ENCODE measurements at places on chromosomes 16 and 17.

GRCh38 chr16:25298165-25298872, 40.7 kb upstream of the ZKSCAN2 start:
- DNase-seq: no peak

DNA sequence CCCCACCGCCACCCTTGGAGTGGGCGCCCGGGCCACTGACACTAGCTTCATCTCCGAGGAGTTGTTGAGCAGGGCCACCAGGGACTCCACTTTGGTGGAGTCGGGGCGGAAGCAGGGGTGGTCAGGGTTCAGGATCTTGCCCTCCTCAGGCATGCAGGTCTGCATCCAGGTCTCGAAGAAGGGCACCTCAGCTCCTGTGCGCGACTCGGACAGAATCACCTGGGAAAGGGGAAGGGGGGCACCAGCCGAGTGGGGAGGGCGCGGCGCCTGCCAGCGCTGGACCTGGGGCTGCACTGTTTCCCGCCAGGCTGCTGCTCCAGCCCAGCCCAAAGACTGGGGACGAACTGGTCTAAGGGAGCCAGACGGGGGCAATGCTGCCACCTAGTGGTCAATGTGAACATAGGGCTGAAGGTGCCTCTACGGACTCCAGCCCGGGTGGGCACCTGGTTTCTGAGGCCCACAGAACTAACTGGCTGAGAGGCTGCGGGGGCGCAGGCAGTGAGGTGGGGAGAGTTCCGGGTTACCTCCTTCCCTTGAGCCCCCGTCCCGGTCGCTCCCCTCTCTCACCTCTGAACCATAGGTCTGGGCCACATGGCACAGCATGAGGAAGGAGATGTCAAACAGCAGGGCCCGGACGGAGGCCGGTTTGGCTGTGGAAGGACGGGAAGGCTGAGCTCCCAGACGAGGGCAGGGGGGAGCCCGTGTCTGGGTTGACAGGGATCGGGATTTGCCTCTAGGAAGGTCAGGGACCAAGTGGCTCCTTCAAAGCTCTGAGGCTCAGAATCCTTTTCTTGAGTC, 11.8 kb downstream of the CSF3 start:
- peak; percentile 75 for DNase-seq

- DNase-seq: no peak
Observed at GRCh38 chr17:17022011-17022410, 20.2 kb upstream of the MPRIP start.

GRCh38 chr17:18250259-18250658, 8.3 kb downstream of the FLII start:
- DNase-seq: no peak

GRCh38 chr17:57357830-57358430, 101.6 kb downstream of the MSI2 start:
- DNase-seq: no peak

- no peak for DNase-seq
Observed at GRCh38 chr16:81928271-81928918, 82.9 kb downstream of the SDR42E1 start.

DNA sequence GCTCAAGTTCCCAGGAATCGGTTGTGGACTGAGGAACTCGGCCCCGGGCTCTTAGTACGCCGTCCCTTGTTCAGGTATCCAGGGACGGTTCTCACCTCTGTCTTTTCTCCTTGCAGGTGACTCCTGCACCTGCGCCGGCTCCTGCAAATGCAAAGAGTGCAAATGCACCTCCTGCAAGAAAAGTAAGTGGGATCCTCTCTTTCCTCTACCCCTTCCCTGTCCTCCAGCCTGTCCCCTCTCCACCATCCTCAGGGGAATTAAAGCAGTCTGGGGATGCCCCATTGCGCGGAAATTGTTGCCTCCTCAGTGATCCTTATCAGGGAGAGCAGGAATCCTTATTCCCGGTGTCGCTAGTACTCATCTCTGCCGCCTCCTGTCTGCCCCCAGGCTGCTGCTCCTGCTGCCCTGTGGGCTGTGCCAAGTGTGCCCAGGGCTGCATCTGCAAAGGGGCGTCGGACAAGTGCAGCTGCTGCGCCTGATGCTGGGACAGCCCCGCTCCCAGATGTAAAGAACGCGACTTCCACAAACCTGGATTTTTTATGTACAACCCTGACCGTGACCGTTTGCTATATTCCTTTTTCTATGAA, 585 bp downstream of the MT2A start:
- no peak for DNase-seq

DNA sequence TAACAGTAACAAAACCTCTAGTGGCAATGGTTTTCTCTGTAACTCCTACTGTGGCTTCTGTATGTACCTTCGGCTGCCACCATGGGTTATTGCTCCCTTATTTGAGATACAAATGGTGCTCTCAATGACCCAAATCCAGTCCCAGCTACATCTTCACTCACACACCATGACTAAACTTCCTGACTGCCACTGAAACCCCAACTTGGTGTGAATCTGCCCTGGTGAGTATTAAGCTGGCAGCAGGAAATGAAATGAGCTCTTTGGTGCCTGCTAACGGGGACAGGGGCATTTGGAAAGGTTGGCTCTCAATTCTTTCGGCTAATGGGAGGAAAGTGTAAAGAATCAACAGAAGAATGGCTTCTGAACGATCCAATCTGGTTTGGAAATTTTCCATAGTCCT, 7.5 kb upstream of the SLC35B1 start:
- no peak for DNase-seq

- no peak for DNase-seq
Observed at GRCh38 chr16:80938004-80938878, 68.4 kb downstream of the CMC2 start.

GRCh38 chr16:56651586-56651985, at the start of gene MT1B:
Gene MT1B (plus strand): TSS chr16:56651886. CDS start chr16:56651954, 68 bp downstream.
- no peak for DNase-seq

GRCh38 chr17:36072431-36073121, 8.5 kb downstream of the CCL18 start:
- DNase-seq: peak; percentile 79

- DNase-seq: peak; percentile 16
Observed at GRCh38 chr16:82639666-82640336, 13.0 kb downstream of the CDH13 start.

GRCh38 chr17:55532670-55533069, 21.4 kb upstream of the SMIM36 start:
- DNase-seq: no peak

DNA sequence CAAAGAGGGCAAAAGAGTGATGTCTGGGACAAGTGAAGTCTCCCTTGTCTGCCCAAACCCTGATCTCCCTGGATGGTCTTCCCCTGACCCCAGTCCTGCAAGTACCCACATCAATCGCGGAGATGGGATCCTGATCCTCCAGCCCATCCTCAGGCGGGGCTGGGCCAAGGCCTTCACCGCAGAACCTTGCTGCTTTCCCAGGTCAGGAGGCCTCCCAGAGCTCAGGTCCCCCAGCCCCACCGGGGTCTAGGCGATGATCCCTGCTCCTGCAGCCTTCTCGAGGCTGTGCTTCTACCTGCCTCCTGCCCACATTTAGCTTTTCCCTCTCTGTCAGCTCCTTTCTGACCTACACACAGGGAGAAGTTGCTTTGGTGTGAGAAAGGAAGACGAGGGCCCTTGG, 6.3 kb downstream of the SLC12A4 start:
- DNase-seq: no peak

GRCh38 chr16:26856791-26857190, 209.9 kb upstream of the C16orf82 start:
- DNase-seq: no peak

DNA sequence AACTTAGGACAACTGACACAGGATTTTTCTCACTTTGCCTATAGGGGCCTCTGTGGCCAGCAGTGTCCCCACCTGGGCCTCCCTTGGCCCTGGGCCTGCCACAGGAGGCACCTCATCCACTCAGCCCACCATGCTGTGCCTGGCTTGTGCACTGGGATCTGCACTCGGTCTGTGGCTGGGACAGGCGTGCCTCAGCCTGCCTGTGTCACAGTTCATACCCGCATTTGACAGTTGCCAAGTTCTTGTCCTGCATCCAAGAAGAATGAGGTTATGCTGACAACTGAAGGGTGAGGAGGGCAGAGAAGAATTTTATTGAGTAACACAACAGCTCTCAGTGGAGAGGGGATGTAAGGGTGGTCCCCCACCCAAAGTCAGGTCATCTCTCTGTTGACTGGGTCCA, 36.0 kb downstream of the ZFP90 start:
- DNase-seq: no peak

GRCh38 chr16:79381603-79382042, 218.9 kb downstream of the MAF start:
- DNase-seq: peak; percentile 30

- DNase-seq: no peak
Observed at GRCh38 chr17:16358394-16358793, 5.1 kb upstream of the CENPV start.

DNA sequence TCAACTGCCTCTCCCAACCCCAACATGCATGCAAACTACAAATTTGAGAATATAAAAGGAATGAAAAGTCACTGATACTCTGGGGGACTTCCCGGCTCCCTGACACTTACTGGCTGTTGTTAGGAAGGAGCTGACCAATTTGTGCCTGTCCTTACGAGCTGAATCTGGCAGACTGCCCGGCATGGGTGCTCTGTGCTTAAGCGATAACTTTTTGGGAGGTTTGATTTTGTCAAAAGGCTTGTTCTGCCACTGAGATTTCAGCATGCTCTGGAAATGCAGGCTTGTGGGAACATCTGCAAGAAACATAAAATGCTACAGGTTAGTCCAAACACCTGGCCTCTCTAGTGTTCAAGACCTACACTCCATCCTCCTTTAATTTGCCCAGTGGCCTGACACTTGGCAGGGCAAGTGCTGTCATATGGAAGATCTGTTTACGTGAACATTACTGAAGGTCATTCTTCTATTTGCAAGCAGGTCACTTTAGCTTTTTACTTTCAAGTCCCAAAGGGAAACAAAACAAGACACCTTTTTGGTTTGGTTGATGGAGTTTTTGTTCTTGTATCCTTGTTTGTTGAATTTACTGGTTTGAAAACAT, 40.6 kb downstream of the STH start:
- no peak for DNase-seq

- no peak for DNase-seq
Observed at GRCh38 chr16:10239640-10240039, 57.4 kb upstream of the GRIN2A start.

Data from inflammatory macrophage treated with lipopolysaccharide for 4 hours (primary cell).